Stimulated activated naive CD4-positive, alpha-beta T cell (primary cell): ENCODE measurements at places on chromosomes 1 and 21.
A peak's percentile ranks its signal among the peaks of the same experiment; 100 is the strongest.

GRCh38 chr1:175487956-175488355 lies 255.4 kb downstream of the TNR start:
- DNase-seq, result no peak

DNA sequence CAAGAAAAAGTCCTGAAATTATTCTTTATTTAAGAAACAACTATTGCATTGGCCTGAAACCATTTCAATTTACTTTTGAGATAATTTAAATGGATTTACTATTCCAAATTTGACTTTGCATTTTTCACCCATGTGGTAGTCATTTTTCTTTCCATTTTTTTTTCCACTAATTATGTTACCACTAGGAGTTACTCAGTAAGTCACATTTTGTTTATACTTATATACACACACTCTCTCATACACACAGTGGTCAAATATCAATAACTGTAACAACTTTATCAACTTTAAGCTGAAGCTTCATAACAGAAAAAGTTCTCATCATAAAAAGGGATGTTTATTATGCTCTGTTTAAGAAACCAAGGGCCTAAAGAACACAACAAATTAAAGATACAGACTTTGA lies 222.8 kb downstream of the SIPA1L2 start:
- DNase-seq, result no peak

DNA sequence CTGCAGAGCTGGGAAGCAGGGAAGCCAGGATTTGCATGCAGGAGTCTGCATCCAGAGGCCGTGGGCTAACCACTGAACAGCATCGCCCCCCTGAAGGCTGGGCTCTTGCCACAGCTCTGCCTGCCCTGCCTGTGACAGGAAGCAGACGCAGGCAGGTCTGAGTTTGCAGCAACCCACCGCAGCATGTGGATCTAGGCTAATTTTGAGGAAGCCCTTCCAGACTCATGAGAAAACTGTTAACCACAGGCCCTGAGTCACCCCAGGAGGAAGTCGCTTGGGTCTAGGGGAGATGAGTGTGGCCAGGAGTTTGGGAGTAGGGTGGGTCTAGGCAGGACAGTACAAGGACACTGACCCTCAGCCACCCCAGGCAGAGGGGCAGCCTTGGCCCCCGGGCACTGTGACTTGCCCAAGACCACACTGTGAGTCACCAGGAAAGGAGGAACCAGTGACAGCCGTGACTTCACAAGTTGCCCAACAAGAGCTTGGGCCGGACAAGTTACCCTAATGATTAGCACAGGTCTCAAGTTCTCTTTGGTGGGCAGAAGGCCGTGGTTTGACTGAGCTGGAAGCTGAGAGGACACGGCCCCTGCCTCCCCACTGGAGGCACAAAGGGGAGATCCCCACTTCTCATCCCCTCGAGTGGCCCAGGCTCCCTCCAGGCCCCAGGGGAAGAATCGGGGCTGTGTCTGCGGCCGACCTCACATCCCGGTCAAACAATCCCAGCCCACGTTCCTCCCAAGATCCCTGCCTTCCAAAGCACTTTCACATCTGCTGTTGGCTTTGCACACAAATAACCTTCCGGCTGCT lies 826 bp downstream of the LAPTM5 start:
- peak; percentile 64 for DNase-seq

DNA sequence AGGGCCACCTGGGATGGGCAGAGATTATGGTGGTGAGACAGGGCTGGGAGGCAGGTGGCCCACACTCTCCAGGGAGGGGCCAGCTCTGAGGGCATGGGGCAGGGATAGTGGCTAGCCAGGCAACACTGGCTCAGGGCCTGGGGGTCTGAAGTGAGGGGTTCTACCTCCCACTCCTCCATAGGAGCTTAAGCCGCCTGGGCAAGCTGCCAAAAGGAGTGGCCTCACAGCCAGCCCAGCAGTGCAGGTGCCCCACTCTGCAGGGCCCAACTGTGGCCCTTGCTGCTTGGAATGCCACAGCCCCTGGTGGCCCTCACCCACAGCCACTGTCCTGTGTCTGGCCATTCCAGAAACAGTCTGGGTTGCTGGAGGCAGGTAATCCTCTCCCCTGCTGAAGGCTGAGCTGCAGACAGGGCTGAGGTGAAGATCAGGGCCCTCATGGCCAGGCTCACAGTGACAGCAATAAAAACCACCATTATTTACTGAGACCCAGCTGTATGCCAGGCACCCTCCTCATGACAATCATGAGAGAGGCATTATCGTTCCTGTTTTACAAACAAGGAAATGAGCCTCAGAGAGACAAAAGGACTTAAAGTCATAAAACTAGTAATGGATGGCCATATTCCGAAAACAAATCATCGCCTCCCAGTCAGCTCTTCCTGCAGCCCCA lies 31.0 kb downstream of the KIF21B start:
- DNase-seq, result no peak

GRCh38 chr1:36866169-36866814 lies 168.0 kb downstream of the GRIK3 start:
- DNase-seq, result no peak
